ENCODE measurements at places on chromosomes 1 and 21.

DNA sequence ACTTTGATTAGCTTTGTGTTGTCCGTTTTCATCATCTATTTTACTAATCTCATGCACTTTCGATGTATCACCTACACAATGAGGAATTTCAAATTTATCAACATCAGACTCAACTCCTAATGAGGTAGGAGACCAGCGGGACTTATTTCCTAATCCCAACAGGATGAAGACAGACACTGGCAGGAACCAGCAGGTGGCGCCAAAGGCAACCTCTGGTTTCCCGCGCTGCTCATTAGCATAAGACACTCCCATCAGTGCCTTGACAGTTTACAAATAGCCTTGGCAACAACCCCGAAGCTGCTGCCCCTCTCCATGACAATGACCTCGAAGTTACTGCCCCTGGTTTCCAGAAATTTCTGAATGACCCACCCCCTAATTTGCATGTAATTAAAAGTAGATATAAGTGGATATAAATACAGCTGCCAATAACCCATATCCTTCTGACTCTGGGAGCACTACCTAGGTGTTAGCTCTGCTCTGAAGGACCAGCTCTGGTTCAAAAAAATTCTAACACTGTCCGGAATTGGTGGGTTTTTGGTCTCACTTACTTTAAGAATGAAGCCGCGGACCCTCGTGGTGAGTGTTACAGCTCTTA lies 974.8 kb downstream of the ADGRL2 start:
- DNase-seq = no peak

GRCh38 chr1:180252638-180253536 lies 22.8 kb downstream of the LHX4 start:
- DNase-seq = peak; percentile 70

GRCh38 chr1:212959266-212960220 lies 9.2 kb downstream of the VASH2 start:
- DNase-seq = no peak

DNA sequence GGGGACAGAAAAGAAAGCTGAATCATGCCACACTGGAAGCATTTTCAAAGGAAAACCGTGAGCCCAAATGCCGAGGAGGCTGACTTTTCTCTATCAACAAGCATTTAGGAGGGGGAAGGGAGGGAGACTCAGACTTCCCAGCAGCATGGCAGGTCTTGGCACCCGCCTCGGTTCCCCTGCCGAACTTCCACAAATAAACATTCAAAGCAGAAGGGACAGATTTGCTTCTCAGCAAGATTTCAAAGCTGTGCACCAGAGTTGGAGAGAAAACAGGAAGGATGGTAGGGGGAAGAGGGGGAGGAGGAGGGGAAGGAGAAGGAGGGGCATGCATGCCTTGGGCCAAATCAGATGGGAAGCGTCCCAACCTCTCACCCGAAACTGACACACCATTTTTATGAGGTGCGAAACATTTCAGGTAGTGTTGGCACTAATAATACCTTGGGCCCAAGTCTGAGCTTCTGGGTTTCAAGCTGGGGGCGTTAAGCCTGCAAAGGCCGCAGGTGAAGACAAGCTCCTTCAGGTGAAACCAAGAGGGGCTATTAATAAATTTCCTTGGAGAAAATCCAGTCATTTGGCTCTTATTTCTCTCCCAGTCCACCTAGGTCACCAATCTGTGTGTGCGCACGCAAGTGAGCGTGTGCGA lies 26.4 kb downstream of the ABCA4 start:
- DNase-seq = no peak

GRCh38 chr1:107358619-107359327 lies 217.9 kb downstream of the NTNG1 start:
- DNase-seq = no peak

- no peak for DNase-seq
Measured at GRCh38 chr1:58454385-58454784, 92.1 kb downstream of the OMA1 start.

GRCh38 chr1:71783071-71783470 lies 499.3 kb downstream of the NEGR1 start:
- DNase-seq = no peak
